ENCODE measurements at places on chromosomes 1 and 21.

GRCh38 chr21:25688275-25689155 lies 46.2 kb downstream of the ATP5PF start:
- DNase-seq, result no peak

DNA sequence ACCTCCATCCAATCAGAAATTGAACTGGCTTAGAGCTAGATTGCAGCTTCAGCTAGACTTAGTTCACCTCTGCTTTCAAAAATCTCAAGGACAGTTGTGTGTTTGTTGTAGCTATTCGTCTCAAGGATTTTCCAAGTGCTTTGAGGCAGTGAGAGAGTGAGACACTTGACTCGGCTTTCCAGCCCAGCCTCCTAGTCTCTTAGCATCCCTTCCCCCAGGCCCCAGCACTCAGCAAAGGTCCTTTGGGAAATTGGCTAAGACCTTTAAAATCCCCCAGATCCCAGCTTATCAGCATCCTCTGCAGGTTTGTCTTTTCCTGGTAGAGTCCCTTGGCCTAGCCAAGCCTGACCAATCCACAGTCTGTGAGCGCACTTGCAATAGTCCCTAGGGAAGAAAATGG lies 47.9 kb upstream of the PROX1 start:
- DNase-seq, result no peak

DNA sequence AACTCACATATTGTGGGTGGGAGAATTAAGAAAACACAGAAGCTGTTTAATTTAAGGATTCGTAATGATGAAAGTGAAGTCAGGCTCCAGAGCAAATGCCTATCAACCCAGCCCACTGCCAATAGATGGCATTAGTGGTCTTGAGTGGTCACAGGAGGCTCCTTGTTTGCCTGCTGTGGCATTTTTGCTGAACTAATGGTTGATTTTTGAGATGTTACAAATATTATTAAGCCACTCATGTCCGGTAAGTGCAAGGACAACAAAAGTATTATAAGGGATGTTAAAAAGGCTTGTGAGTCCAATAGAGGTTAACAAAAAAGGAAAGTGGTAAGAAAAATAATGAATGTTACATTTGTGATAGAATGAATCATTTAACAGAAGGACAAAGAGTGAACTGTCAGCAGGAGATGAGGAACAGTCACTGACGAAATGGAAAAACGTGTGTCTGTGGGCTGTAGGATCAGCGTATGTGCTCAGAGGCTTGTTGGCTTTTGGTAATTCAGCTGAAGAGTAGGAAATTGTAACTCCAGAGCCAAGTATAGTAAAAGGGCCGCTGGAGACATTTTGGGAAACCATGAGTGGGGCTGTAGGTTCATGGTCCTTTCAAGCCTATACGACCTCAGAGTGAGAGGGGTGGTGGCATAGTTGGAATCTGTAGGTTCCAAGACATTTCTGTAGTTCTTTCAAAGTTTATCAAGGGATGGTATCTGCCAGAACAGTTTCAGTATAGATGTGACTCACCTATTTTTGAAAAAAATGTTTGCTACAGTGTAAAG lies 11.2 kb downstream of the SFT2D2 start:
- no peak for DNase-seq

GRCh38 chr1:147781056-147781471 lies 20.7 kb upstream of the GJA5 start:
- DNase-seq, result no peak

GRCh38 chr21:38664841-38665240 lies 140.9 kb upstream of the ETS2 start:
- DNase-seq, result no peak

DNA sequence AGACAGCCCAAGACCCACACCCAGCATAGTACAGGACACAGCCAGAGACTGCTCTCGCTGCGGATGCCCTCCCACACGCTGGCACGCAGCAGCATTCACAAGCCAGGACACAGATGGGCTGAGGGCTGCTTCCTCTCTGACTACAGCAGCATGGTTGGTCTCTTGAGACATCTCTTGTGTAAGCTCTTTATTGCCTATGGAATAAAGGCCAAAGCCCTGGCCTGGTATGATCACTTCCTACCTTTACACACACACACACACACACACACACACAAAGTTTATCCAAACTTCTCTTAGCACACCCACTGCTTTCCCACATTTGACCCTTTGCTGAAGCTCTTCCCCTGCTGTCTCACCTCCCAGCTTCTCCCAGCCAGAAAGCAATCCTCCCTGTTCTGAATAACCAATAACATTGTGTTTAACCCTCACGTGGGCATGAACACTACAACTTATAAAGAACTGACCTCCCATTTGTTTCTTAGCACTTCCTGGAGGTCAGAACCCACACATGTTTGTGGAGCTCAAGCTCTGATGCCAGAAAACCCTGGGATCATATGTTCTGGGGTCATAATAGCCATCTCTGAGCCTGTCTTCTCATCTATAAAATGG lies 1.2 kb upstream of the LUZP1 start:
- DNase-seq, result no peak

GRCh38 chr1:248590055-248590454 lies 7.4 kb downstream of the OR2T10 start:
- DNase-seq, result no peak

DNA sequence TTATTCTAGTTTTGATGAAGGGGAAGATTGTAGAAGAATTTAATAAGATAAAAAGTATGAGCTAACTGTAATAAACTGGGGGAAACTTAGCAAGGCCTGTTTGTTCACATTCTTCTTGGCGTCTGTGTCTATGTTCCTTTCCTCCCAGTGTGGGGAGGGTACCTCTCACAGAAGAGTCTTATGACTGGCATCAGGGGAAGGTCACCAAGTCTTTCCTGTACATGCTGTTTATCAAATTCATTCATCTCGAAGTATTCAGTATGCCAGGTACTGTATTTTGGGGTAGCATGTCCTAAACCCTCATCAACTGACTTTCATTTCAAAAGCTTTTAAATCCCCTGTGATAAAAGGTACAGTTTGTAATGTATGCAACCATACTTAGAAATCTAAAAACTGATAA lies 78.4 kb downstream of the HS2ST1 start:
- DNase-seq, result no peak

DNA sequence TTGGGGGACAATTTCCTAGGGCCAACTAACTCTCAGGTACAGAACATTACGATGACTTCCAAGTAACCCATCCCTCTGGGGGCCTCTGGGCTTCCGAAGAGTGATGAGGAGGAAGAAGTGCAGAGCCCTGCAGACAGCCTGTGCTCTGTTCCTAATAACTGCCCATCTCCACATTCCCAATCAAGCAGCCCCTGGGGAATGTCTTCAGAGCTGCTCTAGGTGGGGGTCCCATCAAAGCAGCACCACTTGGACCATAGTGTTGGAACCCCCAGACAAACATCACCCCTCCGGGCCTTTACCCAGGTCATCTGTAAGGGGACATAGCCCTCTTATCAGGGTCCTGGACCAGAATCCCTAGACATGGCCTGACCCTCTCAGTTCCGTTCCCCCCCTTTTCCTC lies 357.3 kb downstream of the NPHP4 start:
- no peak for DNase-seq

DNA sequence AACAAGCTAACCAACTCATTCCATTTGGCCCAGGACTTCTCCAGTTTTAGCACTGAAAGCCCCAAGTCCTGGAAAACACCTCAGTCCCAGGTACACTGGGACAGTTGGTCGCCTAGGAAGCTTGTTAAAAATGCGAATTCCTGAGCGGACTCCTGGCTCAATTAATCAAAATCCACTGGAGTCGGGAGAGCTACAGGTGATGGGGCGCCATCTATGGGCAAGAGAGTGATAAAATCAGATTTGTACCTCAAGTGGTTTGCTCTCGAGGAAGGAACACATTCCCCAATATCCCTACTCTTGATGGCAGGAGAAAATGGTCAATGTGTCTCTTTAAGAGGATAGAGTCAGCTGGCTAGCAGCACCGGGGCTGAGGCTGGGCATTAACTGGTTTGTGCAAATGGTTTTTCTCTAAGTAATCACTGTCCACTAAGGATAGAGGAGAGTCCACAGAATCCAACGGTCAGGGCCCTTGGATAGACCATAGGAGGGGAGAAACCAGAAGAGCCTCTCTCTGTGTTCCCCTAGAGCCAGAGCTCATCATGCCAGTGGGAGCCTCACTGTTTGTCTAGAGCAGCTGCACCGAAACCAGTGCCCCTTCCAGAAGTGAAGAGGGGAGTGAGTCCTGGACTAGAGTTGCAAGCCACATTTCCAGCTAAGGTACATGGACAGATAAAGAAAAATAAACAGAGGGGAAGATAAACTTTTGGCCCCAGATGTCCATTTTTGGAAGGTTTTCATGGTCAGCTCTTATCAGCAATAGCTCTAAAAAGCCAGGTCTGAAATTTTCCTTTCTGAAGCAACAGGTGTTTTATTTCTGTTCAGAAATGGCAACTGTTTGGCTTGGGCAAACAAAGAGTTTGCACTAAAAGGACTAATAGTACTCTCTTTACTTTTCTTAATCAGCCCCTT lies 148.5 kb downstream of the TENT5C start:
- DNase-seq, result peak; percentile 8

GRCh38 chr21:36610935-36611334 lies 88.0 kb upstream of the SIM2 start:
- DNase-seq, result no peak

DNA sequence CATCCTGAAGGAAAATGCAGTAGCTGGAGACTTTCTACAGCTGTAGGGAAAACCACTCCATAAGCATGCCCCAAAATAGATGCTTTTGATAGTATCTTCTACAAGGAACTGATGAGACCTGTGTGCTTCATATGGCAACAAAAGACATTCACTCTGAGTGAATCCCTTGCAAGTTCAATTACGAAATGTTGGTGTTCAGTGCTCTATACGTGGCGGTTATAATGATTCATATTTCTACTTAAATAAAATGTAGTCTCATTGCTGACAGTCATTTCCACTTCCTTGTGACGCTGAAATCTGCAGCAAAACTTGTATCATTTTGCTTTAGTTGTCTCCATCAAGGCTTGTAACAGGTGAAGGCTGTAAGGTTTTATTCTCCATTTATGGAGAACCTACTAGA lies 20.6 kb downstream of the TOR1AIP2 start:
- DNase-seq, result no peak

DNA sequence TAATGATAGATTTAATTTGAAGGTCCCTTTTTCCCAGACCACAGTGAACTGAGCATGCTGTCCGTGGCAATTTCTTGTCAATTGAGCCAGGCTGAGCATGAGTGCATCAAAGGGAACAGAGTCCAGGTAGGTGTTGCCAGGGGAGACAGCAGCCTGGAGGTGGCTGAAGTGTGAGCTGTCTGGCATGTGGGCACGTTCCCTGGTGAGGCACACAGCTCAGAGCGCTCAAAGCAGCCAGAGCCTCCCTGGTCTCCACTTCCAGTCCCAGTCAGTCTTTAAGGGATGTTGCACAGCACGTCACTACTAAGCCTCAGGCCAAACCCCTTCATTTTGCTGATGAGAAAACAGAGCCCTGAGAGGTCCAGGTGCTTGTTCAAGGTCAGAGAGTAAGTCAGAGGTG lies 251.4 kb downstream of the MATN1 start:
- no peak for DNase-seq

DNA sequence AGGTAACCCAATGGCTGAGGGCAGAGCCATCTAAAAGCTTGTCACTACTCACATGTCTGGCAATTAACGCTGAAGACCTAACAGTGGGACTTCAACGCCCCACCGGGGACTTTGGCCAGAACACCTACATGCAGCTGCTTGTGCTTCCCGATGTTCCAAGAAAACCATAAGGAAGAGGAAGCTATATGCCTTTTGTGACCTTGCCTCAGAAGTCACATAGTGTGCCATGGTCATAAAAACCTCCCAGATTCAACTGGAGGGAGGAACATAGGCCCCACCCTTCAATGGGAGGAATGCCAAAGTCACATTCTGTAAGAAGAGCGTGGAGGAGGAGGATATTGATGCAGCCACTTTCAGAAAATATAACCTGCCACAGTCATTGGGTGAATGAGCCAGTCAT lies 147.8 kb upstream of the MAGI3 start:
- no peak for DNase-seq

DNA sequence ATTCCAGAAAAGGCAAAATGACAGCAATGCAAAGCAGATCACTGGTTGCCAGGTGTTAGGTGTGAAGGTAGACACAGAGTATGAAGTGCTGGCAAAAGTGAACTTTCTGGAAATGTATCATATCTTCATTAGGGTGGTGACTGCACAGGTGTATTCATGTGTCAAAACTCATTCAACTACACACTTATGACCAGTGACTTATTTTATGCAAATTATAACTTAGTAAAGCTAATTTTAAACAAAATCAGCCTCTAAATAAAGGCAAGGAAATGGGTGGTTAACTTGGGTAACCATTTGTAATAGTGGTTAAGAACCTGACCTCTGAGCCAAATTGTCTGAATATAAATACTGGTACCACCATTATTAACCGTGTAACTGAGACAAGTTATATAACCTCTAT lies 7.4 kb downstream of the COP1 start:
- DNase-seq, result no peak

DNA sequence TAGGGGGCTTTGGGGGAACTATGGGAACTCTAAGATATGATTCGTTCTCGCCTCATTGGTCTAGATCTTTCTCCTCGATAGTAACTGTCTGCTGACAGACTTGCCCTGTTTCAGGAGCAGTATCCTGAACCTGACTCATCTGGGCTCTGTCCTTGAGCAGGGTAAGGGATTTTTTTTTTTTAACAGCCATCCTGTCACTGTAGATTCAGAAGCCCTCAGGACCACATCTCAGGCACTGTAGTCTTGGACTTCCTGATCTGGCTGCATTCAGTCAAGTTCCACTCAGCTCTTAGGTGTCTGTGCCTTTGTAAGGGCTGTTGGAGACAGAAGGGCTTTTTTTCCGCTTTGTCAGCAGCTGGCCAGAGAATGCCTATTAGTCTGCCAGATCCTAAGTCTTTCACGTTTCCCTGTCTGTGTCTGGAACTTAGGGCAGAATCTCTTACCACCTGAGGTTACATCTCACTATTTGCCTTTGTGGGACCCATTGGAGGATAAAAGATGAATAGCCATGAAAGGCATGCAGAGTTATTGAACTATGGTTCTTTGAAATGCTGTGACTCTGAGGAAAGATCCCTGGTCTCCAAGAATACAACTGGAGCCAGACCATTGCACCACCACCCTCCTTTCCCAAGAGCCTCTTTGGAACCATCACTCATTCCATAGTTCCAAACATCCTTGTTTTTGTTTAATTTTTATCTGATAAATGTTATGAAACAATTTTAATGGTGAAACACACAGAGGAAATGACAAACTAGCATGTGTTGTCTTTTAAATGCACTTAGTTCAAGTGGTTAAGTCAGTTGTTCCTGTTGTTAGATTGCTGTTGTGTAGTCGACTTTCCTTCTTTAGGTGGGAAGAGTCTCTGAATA lies 49.7 kb upstream of the MACF1 start:
- no peak for DNase-seq

- no peak for DNase-seq
Observed at GRCh38 chr1:10399444-10399941, 629 bp downstream of the PGD start.

DNA sequence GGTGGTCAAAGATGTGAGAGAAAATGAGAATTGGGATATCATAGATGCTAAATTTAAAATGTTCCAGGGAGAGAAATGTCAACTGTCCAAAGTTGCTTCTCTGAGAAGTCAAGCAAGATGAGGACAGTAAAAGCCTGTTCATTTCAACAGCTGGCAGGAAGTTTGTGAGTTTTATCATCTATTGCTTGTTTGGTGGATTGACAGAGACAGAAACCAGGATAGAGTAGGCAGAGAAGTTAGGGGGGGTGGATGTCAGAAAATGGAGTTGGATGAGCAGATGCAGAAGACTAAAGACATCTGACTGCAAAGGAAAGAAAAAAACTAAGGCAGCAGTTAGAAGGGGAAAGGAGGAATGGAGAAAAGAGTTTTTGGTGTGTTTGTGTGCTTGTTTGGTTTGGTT lies 78.4 kb downstream of the AK5 start:
- no peak for DNase-seq
